ENCODE measurements at places on chromosomes 16 and 17.
A peak's percentile ranks its signal among the peaks of the same experiment; 100 is the strongest.

- no peak for DNase-seq
Observed at GRCh38 chr17:79220713-79221291, 146.2 kb downstream of the ENGASE start.

- no peak for DNase-seq
Observed at GRCh38 chr16:68806981-68807380, 36.4 kb upstream of the TANGO6 start.

DNA sequence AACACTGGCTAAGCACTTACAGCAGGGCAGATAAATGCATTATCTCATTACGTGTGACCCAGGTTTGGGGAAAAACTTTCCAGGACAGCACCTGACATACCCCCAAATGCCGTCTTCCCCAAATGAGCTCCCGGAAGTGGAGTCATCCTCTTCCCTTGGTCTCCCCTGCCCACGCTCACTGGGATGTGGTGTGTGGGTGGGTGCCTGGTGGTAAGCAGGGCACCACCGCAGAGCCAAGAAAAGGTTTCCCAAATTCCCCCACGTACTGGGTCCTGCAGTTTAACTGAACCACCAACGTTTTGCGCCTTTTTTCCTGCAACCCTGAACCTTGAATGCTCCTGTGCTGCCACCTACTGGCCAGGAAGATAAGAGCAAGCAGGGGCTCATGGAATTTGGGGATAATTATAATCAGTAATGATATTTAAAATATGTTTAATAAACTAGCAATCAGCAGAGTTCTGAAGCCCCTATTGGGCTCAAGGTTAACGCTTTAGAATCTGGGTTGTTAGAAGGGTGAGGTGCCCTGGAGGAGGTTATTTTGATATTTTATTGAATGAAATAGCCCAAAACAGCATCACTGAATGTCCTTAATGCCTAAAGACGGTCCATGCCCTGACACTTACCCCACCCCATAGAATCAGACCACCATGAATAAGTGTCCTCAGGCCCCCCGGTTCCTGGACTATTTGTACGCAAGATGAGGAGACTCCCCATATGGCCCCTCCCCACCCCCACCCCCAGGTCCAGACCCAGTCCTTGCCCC lies 8.0 kb downstream of the SPPL2C start:
- peak; percentile 52 for DNase-seq

- DNase-seq, result no peak
Observed at GRCh38 chr17:6231886-6232731, 161.9 kb downstream of the WSCD1 start.

GRCh38 chr17:30332057-30332542 lies 1.8 kb downstream of the TMIGD1 start:
- no peak for DNase-seq

DNA sequence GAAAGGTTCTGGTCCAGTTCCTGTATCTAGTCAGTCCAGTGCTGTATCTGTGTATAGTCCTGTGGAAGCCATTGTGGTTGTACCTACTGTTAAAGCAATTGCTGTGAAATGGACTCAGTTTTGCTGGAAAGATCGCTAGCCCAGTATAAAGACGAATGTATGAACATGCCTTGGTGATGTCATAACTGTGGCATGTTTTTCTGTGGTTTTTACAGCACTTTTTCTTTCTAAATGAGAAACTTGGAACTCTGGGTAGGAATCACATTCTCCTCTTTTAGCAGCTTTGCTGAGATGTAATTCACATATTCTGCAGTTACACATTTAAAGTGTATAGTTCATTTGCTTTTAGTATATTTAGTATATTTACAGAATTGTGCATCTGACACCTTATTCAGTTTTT lies 58.1 kb downstream of the MAP2K4 start:
- no peak for DNase-seq

- DNase-seq, result no peak
Observed at GRCh38 chr16:89892635-89893034, 19.2 kb downstream of the TCF25 start.

DNA sequence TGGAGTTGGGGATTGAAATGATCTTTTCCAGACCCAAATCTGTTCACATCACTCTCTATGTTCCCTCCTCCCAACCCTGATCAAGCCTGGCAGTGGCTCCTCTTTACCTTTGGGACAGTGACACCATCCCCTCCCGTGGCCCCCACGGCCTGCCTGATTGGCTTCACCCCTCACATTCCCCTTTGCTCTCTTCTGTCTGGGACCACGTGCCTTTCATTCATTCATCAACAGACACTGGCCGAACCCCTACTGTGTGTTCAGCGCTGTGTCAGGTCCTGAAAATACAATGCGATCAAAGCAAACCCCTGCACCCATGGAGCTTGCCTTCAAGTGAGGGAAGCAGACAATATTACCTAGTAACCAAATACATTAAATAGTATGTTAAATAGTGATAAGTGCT lies 2.2 kb upstream of the ALOX12B start:
- no peak for DNase-seq

GRCh38 chr17:75238684-75239191 lies 22.7 kb downstream of the GGA3 start:
- no peak for DNase-seq

- no peak for DNase-seq
Observed at GRCh38 chr16:3038896-3039295, 2.2 kb upstream of the BICDL2 start.

GRCh38 chr16:4465977-4466779 lies 8.2 kb downstream of the NMRAL1 start:
- DNase-seq, result no peak

- no peak for DNase-seq
Observed at GRCh38 chr17:80393961-80394360, 21.0 kb upstream of the ENDOV start.

GRCh38 chr16:73615071-73615940 lies 567.4 kb upstream of the ZFHX3 start:
- DNase-seq, result no peak

DNA sequence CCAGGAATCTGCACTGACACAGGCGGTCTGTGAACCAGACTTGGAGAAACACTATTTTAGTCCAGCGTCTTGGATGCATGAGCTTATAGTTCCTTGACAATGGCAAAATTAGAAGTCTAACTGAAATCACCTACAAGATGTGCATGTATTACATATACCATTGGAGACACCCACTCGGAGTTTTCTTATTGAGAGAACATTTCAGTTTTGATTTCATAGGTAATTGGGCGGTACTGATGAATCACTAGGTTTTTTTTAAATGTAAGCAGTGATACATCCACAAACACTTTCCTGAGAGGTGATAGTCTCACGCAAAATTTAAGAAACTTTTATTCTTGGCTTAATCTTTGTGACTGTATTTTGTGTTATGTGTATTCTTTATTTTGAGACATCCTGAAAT lies 69.8 kb downstream of the PRKCA start:
- DNase-seq, result no peak

GRCh38 chr17:2897605-2898004 lies 101.4 kb downstream of the RAP1GAP2 start:
- no peak for DNase-seq

DNA sequence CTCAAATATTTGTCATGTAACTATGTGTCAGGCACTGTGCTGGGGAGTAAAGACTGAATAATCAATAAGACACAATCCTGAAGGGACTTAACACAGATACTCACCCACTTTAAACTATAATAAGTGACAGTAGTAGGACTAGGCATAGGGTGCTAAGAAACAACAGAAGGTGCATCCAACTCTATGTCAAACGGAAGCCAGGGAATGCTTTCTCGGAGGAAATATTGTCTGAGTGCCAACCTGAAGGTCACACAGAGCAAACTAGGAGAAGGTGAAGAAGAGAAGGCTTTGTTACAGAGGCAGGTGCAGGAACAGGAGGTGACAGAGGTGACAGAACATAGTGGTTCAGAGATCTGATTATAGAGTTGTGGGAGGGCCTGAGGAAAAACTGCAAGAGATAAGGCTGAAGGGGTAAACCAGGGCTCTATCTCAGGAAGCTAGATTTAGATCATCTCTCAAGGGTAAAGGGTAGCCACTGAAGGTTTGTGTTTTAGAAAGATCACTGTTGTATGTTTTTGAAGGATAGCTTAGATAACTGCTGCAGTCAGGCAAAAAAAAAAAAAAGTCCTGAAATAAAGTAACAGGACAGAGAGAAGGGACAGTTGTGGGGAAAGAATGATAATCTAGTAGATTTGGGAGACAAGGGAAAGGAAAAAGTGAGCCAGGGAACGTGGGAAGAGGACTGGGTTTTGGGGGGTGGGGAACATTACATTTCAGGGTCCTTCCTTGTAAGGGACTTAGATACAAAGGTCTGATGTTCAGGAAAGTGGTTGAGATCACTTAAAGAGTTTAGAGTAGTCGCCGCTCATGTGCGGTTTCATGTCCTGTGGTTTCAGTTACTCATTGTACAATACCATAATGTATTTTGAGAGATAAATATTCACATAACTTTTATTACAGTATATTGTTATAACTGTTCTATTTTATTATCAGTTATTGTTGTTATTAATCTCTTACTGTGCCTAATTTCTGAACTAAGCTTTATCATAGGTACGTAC lies 85.6 kb upstream of the NETO2 start:
- DNase-seq, result no peak

GRCh38 chr16:69348222-69348621 lies 3.4 kb downstream of the TMED6 start:
- no peak for DNase-seq

DNA sequence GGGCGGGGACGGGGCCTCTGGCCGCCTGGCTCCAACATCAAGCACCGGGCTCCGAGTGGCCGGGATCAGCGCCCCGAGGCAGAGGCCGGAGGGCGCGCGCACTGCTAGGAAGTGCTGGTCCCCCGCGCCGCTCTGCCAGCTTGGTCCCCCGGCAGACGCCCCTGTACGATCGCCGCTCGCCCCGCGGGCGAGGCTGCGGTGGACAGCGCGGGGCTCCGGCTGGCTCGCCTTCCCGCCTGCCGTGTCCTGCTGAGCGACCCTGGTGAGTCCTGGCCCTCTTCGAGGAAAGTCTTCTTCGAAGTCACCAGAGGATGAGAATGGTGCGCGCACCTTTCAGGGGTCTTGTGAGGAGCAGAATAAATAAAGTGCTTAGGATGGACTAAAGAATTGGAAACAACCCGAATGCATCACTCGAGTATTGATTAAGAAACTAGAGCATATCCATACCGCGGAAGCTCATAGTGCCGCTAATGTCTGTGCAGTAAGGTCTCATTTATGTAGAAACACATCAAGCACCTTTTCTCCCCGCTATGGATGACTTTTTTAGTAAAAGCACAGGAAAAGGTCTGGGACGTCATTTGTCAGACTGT lies 392 bp downstream of the ZNF213 start:
- DNase-seq, result no peak

DNA sequence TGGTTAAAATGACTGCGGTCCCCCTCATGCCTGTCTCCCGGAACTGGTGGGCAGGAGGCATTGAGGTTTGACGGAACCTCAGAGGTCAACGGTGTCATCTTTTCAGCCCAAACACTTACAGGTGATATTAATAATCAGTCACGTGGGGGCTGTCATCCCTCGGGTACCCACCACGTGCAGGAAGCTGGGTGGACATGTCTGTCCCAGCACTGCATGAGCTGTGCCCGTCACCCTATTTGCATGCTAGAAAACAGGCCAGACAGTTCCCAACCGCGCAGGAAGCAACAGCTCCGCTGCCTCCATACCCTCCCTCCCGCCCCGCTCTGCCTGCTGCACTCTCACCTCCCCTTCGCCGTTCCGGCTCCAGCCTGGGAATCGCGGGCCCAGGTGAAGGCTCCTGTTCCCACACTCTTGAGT lies 1.4 kb downstream of the SYNGR3 start:
- no peak for DNase-seq
